ENCODE measurements at places on chromosomes 11 and 22. TPM values are rescaled to one million over a fixed set of nuclear protein-coding genes. Genes with fewer than 3 reads are reported as not detected.

DNA sequence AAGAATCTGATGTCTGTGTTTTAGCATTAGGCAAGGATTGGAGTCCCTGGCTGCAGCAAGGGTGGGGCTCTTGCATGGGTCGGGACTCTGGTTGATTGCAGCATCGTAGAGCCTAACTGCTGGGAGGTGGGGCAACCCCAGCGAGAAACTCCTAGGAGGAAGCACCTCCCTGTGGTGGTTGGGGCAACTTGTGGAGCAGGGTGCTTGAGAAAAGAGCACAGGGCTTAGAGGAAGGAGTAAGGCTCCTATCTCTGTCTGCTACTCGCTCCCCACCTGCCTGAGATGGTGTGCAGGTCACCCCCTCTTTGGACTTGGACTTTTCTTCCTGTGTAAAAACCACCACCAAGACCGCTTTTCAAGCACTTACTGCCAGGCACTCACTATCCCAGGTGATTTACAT lies 15.6 kb downstream of the SREBF2 start:
- DNase-seq = no peak

DNA sequence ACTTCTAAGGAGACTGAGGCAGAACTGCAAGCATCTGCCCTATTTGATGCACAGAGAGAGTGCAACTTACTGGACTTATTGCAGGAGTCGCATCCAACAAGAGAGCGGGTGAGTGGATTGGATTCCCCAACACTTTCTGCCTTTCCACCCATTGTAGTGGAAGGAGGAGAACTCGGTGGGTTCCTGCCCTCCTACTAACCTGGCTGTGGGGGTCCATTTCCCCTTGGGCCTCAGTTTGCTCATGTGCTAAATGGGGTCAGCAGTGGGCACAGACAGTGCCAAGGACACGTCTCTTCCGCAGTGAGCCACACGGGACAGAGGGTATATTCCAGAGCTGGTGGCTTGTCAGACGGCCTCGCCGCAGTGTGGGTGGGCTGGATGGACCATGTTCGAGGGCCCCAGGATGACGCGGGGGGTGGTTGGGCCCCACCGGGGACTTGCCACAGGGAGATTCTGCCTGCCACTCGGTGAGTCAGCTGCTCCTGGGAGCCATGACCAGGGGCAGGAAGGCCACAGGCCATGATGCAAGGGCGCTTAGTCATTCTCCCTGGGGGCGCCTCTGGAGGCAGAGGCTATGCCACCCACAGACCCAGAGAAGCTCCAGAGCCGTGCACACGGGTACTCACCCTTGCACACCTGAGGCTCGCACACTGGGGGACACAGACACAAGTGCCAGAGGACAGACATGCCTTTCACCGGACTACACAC lies 8.2 kb downstream of the ALX4 start:
- no peak for DNase-seq

DNA sequence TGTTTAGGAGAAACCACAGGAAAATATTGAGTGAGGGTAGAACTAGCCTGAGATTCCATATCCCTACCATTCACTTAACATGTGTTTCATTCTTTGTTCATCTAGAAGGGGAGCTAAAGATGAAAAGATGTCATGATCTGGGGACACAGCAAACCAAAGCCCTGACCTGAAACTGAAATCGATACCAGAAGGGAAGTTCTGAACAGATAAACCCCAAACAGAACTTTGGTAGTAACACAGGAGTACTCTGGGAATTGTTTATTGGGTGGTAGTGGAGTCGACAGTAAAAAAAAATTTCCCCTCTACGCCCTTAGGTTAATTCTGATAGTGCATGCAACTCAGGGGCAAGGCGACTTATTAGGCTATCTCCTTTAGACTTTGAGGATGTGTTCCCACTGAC lies 27.2 kb downstream of the OR2AT4 start:
- no peak for DNase-seq

- DNase-seq = no peak
Measured at GRCh38 chr11:101668236-101668635, 84.4 kb upstream of the TRPC6 start.

DNA sequence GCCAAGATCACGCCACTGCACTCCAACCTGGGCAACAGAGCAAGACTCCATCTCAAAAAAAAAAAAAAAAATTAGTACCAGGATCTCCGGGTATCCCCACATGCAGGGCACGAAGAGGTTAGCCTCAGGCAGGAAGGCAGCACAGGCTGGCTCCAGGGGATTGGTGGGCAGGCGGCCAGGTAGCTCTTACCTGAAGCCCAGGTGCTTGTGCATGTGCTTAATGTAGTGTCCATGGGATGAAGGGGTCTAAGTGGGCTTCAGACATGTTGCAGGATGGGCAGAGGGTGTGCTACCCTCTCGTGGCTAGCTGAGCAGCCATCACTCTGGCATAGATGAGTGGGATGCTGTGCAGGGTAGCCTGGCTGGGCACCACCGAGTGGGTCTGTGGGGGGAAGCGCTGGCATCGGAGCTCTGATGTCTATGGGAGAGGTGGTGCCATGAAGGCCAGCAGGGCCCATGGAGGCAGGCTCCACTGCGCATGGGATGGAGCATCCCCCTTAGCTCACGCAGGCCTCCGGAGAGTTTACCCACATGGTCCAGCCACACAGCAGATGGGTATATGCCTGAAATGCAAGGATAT lies 11.0 kb downstream of the RFPL1 start:
- DNase-seq = no peak

GRCh38 chr22:40857309-40857855 lies 434 bp downstream of the XPNPEP3 start:
- no peak for DNase-seq

DNA sequence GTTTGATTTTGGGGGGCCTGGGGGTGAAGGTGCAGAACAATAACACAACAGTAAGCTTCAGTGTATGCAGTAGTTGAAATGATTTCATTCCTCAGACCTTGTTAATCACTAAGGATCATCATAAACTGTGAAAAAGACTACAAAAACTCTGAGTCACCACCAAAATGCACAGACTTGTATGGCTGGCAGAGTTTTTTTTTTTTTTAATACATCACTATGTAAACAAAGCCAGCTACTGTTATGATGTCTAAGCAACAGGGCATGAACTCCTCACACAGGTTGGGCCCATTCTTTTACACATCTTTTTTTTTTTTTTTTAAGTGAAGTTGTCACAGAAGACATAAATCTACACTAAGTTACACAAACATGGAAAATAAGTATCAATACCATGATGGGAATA lies 311.9 kb downstream of the GUCY1A2 start:
- DNase-seq = no peak

GRCh38 chr11:64359712-64360445 lies 917 bp downstream of the RPS6KA4 start:
- DNase-seq = no peak

The MAJIN gene
- 14.4 TPM for total RNA-seq

The FZD4 gene
- total RNA-seq = 31.9 TPM

The PRDM11 gene
- total RNA-seq = 13.6 TPM

DNA sequence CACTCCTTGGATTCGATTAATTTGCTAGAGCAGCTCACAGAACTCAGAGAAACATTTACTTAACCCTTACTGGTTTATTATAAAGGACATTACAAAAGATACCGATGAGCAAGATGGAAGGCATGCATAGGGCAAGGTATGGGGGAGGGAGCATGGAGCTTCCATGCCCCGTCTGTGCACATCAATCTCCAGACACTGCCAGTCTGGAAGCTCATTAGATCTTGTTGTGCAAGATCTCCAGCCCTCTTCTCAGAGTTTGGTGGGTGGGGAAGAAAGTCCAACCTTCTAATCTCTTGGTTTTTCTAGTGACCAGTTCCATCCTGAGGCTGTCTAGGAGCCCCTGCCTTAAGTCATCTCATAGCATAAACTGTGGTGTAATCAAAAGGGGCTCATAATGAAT lies 190.7 kb downstream of the UVRAG start:
- no peak for DNase-seq

The NAALAD2 gene
- total RNA-seq = 89.3 TPM

DNA sequence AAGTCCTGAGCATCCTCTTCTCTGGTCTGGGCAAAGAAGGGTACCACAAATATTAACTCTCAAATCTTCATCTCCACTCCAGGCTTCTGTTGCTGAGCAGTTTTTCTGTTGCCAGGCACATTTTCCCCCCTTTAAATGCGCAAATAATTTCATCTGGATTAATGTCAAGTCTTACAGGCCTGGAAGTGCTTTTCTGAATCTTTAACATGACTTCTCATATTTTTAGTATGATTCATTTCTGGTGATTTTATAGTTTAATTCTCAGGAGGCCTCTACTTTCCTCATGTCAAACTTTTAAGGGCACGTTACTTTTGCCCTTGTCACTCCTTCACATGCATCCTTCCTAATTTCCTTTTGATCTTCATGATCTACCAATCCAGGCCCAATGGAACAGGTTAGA lies 510.2 kb downstream of the METTL15 start:
- no peak for DNase-seq

- no peak for DNase-seq
Measured at GRCh38 chr11:72141066-72141465, 5.5 kb downstream of the FOLR3 start.

DNA sequence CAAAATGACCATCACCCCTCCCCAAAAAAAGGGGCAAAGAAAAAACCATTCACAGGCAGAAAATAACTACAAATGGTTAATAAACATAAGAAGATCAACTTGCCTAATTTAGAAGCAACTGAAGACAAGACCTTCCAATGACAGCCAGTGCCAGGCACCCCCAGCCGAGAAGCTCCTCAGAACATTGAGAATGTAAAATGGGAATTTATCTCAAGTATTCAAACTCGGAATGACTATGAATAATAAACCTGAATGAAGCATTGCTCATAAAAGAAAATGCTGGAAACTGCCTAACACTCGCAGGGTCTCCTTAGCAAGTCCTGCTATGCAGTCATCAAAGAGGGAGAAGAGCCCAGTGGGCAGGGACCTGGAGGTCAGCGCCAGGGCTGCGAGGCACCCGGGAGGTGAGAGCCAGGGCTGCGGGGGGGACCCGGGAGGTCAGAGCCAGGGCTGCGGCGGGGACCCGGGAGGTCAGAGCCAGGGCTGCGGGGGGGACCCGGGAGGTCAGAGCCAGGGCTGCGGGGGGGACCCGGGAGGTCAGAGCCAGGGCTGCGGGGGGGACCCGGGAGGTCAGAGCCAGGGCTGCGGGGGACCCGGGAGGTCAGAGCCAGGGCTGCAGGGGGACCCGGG lies 23.2 kb upstream of the MOB2 start:
- no peak for DNase-seq

DNA sequence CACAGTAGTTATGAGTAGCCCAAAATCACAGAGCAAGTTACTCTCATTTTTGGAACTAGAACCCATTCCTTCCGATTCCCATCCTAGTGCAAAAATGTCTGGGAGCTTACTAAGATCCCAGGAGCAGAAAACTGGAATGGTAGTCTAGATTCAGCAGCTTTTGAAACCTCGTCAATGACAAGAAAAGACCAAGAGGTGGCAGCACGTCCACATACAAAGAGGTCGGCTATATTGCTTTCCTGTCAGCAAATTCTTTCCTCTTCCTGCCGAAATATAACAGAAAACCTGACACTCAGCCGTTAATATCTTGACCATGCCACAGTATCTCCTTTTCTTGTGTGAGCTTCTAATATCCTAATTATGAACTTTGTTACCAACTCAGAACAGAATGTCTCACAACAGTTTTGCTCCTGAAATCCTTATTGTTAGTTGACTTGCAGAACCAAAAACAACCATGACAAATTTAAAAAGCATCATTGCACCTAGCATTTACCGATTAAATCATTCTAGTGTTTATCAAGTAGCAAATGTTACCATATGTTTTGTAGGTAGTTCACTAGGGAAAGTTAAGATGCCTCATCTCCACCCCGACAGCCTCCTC lies 92.8 kb upstream of the OR9G4 start:
- peak; percentile 59 for DNase-seq

The BTBD18 gene
- 7.2 TPM for total RNA-seq

DNA sequence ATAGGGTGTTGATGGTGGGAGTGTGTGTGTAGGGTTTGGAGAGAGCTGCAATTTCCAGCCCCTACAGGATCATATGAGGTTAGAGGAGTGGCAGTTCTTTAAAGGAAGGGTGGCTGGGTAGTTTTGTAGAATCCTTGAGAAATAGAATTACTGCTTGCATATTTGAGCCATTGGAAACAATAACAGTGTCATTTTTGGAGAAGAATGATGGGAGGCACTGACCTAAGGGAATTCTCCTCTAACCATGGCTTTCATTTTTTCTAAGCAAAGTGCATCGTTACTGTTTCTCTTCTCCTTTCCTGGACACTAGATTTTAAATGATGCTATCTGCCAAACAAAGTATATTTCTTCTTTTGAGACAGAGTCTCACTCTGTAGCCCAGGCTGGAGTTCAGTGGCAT lies 66.9 kb upstream of the RRM1 start:
- no peak for DNase-seq

The TRIM64C gene
- not detected for total RNA-seq

DNA sequence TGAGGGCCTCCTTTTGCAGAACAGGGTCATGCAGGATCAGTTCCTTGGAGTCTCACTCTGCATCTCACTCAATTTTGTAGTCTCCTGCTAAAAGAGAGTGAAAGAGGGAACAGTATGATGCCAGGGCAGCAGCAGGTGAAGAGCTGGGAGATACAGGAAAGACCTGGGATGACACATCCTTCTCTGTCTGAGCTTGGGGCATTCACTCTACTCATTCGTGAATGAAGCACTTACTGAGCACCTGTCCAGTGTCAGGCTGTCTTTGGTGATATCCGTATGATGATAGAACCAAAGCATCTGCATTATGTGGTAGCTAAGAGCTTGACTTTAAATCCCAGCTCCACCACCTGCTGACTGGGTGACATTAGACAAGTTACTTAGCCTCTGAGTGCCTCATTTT lies 14.4 kb downstream of the SREBF2 start:
- DNase-seq = no peak

The HTR3B gene
- 1.7 TPM for total RNA-seq

The GPHA2 gene
- 9.4 TPM for total RNA-seq

DNA sequence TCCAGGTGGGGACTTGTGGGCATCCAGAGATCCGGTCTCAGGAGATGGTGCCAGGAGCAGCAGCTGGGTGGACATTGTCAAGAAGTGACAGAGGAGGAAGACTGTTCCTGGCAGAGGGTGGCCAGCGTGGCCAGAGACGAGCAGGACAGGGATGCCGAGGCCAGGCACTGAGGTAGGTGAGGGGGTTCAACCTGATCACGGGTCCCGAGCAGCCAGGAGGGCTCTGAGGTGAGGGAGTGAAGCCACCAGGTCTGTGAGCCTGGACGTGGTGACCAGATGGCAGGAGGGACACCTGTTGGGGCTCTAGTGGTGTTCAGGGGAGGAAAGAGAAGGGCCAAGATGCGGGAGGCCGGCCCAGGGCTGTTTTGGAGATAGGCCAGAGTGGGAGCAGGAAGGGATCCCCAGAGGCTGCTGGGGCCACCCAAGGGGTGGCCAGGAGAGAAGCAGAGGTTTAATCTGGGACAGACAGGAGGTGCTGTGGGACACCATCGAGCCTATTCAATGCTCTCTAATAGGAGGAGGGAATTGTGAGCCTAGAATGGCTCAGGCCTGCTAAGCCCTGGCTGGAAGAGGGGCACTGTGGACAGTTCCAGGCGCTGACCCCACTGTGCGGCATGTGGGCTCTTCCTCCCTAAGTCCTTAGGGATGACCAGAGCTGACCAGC lies 6.3 kb downstream of the PPM1F start:
- no peak for DNase-seq

All from testis (tissue), 5 donors.